ENCODE measurements at places on chromosomes 7 and 10. TPM values are rescaled to one million over a fixed set of nuclear protein-coding genes. Genes with fewer than 3 reads are reported as not detected.

- DNase-seq = no peak
Observed at GRCh38 chr7:70857793-70858545, 274.0 kb upstream of the GALNT17 start.

Gene PTPRN2
- 7.0 TPM for total RNA-seq

DNA sequence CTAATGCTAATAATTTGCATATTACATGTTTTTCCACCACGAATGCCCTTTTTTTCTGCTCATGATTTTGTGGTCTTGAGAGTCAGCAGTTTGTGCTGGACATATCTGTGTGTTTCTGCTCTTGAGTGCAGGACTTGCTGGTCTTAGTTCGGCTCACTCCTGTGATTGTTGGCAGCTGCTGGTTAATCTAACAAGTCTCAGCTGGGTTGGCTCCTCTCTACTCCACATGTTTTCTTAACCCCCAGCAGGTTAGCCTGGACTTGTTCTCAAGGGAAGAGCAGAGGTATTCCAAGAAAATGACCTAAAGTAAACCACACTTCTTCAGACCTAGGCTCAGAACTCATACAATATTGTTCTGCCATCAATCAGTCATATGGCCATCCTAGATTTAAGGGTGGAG, 1238.9 kb downstream of the XPNPEP1 start:
- DNase-seq = no peak

DNA sequence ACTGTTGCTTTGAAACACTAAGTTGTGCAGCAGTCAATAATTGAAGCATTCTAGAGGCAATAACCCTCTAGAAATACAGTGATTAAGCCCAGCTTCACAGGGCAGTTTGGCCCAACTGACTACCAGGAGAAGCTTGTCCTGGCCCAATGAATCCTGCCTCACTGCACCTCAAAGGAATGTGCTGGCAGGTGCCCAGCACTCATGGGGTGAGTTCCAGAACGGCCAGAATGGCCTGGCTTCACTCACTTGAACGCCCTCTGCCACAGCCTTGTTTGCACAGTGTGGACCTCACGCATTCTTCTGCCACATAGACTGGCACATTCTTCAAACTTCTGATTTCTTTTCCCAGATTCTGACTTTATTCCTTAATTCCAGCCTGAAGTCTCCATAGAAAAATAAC, 6.6 kb upstream of the ITIH2 start:
- no peak for DNase-seq

- DNase-seq = no peak
Observed at GRCh38 chr10:71743089-71743838, 23.7 kb upstream of the C10orf105 start.

- DNase-seq = peak; percentile 44
Observed at GRCh38 chr10:21516242-21517131, 9.0 kb downstream of the SKIDA1 start.

DNA sequence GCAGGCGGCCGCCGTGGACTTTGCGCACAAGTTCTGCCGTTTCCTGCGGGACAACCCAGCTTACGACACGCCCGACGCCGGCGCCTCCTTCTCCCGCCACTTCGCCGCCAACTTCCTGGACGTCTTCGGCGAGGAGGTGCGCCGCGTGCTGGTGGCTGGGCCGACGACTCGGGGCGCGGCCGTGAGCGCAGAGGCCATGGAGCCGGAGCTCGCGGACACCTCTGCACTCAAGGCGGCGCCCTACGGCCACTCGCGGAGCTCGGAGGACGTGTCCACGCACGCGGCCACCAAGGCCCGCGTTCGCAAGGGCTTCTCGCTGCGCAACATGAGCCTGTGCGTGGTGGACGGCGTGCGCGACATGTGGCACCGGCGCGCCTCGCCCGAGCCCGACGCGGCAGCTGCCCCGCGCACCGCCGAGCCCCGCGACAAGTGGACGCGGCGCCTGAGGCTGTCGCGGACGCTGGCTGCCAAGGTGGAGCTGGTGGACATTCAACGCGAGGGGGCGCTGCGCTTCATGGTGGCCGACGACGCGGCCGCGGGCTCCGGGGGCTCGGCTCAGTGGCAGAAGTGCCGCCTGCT, 14.1 kb downstream of the SH2B2 start:
- no peak for DNase-seq

DNA sequence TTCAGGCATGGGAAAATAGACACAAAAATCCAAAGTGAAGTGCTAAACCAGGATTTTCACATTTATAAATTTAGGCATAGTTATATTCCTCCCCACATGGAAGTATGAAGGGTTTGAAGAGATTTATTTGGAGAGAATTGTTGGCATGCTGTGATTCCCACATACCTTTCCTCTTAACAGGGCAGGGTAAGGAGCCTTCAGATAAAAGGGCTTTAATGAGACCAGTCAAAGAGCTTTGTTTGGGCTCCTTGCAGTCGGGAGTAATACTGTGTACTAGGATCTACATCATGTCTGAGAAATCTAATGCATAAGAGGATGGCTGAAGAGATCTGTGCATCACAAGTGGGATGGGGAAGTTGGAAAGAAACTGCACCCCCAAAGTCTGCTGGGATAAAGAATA, 140.8 kb upstream of the PTN start:
- DNase-seq = no peak

DNA sequence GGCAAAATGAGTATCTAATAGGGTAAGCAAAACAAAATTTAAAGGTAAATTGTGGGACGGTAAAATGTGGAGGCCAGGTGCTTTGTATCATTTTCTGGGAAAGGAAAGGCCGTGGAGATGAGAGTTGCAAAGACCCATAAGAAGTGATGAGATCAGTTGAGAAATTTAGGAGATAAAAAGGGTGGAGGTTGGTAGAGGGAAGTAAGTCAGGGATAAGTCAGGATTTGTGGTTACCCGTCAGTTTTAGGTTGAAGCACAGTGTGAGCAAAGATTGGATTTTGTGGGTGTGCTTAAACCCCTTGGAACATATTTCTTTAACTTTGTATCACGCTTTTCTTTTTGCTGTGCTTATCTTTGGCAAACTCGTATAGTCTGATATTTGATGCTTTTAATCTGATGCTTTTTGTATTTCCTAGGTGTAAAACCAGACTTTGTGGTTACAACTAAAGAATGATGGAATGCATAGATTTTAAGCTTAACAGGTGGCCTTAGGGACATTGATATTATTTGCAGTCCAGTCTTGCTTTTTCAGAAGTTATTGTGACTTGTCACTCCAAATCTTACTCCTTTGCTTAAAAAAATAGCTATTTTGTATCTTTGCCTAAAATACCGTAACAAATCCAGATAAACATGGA, 1.2 kb downstream of the BTRC start:
- DNase-seq = no peak

Gene PDE1C
- total RNA-seq = not detected

DNA sequence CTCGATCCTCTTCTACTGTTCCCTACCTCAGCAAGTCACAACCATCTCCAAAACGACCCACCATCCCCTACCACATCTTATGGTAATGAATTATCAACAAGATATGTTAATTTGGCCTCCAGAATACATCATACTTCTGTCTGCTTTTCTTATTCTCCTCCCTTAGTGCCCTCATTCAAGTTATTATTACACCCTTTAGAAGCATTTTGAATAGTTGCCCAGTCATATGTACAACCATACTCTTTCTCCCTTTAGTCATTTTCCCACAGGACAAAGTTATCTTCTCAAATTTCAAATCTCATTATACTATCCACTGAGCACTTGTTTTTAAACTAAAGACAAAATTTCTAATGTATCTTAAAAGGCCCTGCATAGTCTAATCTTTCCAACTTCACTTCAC, 71.0 kb downstream of the GNAT3 start:
- DNase-seq = no peak

DNA sequence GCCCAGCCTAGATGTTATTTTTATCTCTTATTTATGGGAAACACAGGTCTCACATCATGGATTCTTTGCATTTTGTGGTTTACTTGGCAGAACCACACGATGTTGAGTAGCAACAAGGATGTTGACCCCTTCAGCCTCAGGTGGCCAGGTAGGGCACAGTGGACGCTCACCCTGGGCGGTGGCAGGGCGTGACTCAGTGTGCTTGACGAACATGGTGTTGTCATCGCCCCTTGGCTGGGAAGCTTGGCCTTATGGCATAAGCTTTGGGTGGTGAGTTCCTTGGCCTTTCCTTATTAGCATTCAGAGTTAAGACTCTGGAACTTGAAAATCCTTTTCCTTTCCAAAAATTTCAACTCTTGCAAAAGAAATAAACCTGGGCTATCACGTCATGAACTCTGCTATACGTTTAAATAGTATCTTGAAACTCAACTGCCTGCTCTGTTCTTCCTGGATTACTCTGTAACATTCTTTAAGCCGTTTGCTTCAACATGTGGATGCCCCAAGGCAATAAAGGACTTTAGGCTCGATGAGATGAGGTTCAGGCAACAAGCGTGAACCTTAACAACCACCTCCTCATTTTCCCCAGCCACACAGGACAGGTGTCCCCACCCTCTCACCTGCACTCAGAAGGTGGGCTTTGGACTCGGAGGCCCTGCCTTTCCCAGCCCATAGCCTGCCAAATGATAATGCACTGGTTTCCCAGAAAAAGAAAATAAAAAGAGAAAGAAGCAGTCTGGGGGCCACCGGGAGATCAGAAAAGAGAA, 22.5 kb upstream of the ECHDC3 start:
- no peak for DNase-seq

Gene GNG11
- not detected for total RNA-seq

Gene OPN4
- not detected for total RNA-seq

Gene AGAP5
- 9.3 TPM for total RNA-seq

- no peak for DNase-seq
Observed at GRCh38 chr10:83522881-83523386, 616.4 kb upstream of the GHITM start.

DNA sequence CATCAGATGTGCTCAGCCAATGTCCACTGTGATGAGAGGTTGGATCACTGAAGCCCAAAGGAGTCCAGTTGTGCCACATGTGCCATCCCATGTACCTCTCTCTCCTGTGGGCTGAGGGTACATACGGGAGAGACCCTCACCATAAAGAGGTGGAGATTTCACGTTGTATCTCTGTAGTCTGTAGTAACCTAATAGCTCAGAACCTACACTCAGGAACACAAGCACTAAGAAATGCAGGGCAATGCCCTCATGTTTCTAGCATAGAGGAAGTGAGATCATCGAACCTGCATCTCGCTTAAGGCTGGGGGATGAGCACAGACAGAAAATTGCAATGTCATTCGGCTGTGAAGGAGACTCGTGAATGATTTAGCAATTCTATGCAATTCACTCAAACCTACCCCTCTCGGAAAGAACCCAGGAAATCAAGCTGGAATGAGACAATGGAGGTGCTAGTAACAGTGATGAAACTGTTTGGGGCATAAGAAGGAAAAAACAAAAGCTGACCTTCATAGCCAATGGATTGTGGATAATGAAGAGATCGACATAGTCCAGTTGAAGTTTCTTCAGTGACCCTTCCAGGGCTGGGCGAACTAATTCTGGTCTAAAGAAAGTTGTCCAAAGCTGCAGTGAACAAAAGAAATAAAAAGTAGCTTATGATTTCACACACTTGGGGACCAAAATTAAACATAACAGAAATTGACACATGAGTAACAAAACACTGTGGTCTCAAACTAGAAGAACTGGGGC, 80.3 kb upstream of the UCN3 start:
- peak; percentile 63 for DNase-seq

GRCh38 chr7:4434306-4434705, 247.8 kb upstream of the FOXK1 start:
- no peak for DNase-seq

GRCh38 chr10:93872375-93873158, 21.2 kb upstream of the SLC35G1 start:
- DNase-seq = no peak

All from activated CD8-positive, alpha-beta T cell treated with anti-CD3 and anti-CD28 coated beads, Interleukin-2, amount 10 ng/mL, durations not matched to agents 7 days and 5 days (primary cell).